Stimulated activated CD4-positive, alpha-beta T cell treated with anti-CD3 and anti-CD28 coated beads, Interleukin-4, amount 100 ng/mL, for 4 hours (primary cell): ENCODE measurements at places on chromosomes 3 and 15.

DNA sequence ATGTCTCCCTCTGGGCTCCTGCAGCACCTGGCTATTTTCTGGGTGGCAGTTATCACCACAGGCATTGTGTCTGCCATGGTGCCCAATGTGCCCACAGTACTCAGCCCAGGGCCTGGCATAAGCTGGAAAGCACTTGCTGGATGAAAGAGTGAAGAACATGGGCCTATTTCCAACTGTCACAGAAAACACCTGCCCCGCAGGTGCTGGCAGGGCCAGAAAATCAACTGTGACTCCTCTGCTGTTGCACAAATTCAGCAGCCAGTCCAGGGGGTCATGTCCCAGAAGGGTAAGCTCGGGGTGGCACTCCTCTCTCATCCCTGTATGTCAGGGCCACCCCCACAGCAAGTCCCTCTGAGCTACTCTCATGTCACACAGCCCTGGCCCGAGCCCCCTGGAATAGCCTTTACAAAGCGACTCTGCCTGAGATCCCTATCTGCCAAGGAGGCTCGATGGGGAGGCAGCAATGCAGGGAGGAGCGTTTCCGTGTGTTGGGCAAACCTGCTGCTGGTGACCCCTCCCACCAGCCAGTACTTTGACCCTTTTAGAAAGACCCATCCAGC, 16.9 kb downstream of the ITIH3 start:
- no peak for DNase-seq

- DNase-seq, result no peak
Measured at GRCh38 chr15:48522911-48523310, 122.6 kb downstream of the FBN1 start.

DNA sequence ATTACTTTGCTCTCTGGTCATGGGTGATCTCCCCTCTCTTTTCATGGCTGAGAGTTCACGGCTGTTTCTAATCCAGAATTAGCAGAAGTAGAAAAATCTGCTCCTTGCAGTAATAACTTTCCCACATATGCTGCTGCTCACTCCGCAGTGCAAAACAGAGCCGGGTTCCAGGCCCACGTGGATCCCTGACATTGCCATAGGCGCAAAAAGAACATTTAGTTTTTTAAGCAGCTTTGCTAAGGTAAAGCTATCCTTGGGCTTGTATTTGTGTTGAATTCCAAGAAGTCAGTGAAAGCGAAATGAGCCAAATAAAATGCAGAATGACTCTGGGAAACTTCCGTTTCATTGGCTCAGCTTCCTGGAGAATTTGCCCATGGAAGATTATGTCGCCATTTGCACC, 633.7 kb upstream of the SUCLG2 start:
- no peak for DNase-seq

- DNase-seq, result no peak
Measured at GRCh38 chr3:17384567-17385296, 357.7 kb downstream of the TBC1D5 start.

DNA sequence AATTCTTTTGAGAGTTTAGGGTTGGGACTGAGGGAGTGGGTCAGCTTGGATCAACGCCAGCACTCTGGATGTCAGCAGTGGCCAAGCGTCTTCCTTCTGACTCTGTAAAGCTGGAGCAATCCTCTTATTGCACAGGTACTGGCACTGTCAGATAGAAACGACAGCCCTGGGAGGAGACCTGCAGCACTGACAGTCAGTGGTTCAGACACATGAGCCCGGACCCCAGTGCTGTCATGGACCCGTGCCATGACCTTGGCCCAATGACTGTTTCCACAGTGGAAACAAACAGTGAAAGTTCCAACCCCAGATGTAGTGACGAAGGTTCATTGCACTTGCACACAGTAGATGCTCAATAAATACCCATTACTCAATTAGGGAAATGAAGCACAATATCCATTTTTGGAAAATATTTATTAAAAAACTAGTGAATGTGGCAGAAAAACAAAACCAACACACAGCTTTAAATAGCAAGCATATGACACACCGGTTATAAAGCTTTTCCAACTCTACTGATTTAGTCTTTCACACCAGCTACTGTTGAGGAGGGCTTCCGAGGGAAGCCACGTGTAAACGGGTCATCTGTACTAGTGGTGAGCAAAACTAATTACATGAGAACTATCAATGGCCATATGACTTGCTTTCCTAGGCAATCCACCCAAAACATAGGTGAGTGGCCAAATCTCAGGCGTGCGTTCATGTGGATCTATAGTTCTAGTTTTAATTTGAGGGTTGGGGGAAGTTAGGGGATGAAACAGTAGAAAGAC, 22.1 kb downstream of the SIAH2 start:
- DNase-seq, result no peak

- no peak for DNase-seq
Measured at GRCh38 chr3:14492948-14493881, 46.9 kb downstream of the GRIP2 start.

GRCh38 chr3:40741729-40742128, 217.0 kb downstream of the ZNF621 start:
- DNase-seq, result no peak

- no peak for DNase-seq
Measured at GRCh38 chr15:43469867-43470266, 23.1 kb downstream of the TP53BP1 start.

GRCh38 chr3:185655426-185656320, 69.6 kb downstream of the SENP2 start:
- DNase-seq, result no peak

DNA sequence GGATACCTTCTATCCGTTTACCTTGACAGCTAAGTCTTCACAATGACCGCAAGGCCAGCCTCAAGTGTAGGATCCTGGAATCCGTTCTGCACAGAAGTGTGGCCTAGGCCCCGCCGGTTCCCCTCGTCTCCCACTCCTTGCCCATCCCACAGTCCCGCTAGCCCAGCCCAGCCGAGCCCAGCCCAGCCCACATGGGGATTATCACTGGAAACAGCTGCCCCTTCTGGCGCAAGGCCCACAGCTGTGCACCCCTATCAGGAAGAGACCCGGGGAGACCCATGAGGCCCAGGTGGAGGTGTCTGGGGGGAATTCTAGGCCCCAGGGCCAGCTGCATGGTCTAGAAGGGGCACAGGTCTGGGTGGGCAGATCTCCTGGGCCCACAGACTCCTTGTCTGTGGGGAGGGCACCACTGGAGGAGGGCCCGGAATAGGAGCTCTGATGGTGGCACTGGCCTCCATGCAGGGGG, 27.9 kb upstream of the KLF13 start:
- DNase-seq, result no peak

GRCh38 chr3:172106989-172107388, 67.6 kb downstream of the FNDC3B start:
- peak; percentile 65 for DNase-seq

- no peak for DNase-seq
Measured at GRCh38 chr3:173659972-173660371, 262.4 kb downstream of the NLGN1 start.

GRCh38 chr3:79930196-79930595, 162.4 kb upstream of the ROBO1 start:
- DNase-seq, result no peak

DNA sequence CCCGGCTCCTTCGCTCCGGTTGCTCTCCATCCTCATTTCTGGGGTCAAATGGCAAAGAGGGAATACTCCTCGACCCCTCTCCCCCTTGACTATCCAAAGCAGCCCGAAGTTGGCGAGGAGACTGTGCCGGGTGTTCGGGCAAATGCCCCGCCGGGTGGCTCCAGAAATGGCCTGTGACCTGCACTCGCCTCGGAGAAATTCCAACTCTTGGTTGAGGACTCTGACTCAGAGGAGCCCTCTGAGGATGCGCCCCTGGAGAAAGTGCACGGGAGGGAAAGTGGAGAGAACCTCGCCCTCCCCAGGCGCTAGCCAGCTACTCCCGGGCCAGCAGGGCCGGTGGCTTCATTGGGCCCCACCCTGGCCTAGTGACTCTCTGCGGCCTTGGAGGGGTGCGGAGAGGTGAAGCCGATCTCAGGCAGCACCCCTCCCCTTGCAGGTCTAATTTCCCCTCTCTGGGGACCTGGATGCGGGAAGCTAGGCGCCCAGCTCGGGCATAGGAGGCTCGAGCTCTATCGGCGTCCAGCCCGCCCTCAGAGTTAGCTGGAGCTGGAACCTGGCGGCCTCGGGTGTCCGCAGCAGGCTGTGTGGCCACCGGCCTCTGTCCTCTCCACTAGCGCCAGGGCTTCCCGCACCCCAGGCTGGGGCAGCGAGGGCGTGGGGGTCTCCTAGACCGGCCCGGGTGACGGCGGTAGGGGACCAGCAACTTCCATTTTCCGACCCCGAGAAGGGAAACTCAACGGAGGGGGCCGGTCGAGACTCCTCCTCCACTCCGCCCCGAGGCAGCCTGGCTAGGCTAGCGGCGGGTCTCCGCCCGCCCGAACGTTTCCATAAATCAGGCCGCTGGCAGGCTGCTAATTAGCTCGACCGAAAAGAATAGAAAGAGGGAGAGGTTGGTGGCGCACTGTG, 29.4 kb downstream of the NR2F2 start:
- DNase-seq, result no peak

- DNase-seq, result no peak
Measured at GRCh38 chr15:88440021-88440420, 27.2 kb downstream of the MRPL46 start.

- no peak for DNase-seq
Measured at GRCh38 chr15:89904519-89904918, 8.2 kb downstream of the ARPIN start.

DNA sequence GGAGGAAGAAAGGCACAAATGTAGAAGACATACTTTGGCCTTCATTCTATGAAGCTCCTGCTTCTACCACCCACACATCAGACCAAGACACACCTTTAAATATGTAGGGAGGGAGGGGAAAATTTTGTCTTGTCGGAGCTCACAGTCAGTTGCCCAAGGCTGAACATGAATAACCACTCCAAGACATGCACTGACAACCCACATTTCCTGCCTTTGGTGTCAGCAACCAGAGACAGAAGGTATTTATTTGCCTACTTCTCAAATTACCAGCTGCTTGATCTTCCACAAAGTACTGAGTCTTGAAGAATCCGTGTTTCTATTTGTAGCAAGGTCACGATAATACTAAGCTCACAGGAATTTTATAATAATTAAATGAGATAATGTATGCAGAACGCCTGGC, 169.7 kb downstream of the KCNMB2 start:
- no peak for DNase-seq

DNA sequence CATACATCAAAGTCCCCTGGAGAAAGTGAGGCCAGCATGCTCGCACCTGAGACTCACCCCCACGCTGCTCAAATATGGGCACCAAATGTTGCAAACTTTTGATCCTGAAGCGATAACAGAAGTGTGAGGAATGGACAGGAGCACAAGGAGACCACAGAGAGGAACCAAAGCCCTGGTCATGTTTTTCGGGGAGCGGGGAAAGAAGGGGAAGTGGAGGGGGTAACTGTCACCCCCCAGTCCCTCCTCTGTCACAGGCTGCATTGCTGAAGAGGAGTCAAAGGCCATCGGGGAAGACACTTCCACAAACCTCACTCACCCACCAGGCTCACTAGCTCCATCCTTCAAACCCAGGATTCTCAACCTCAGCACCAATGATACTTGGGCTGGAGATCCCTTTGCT, 182.4 kb downstream of the UACA start:
- no peak for DNase-seq

GRCh38 chr15:39925112-39925842, 5.2 kb upstream of the GPR176 start:
- DNase-seq, result peak; percentile 9

DNA sequence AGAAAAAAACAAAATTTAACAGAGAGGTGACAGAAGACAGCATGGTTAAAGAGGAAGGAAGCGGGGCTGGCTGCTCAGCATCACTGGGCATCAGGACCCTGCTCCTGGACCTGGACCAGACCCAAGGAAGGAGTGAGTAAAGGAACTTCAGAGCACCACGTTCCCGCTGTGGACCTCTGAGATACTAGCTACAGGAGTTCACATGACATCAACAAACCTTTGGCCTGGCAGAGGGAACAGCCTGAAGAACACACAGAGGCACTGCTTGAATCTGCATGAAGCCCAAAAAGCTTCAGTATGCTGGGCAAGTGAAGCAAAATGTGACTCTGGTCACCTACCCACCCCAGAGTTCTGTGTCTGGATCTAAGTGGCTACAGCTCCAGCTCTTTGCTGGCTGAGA, 38.1 kb downstream of the SLC2A2 start:
- DNase-seq, result no peak

DNA sequence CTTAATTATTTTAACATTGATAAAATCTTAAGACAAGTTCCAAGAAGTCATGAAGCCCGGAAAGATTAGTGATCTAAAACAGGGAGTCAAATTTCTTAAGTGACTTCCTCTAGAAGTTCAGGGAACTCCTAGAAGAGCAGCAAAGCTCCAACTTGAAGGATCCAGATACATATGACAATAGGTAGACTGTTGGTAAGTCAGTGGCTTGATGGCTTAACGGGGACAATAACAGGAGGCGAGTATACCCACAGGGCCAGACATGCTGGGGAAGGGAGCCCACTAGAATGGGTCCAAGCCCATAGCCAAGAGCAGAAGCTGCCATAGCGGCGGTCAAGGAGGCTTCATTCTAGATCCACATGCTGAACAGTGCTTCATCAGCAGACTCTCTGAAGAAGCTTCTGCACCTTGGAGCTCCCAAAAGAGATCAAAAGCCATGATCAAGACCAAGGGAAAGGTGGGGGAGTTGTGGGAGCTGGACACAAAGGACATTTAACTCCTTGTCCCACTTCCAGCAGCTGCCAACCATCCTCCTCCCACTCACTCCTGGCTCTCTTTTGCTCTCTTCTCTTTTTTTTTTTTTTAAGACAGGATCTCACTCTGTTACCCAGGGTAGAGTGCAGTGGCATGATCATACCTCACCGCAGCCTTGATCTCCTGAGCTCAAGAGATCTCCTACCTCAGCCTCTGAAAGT, 10.2 kb upstream of the CA12 start:
- DNase-seq, result no peak

DNA sequence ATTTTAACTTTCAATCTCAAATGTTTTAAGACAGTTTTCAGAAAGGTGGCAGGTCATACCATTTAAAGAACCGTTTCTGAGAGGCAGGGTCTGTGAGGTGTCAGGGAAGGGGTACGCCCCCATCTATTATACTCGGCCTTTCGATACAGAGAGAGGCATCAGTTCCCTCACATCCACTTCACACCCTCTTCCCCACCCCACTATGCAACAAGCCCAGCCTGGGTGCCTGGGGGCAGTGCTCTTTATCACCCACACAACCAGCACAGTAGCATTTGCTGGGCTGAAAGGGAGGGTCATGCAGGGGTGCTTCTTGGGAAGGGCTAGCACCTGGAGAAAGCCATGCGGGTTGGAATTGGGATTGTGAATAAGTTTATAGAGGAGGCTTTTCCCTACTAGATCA, 56.0 kb upstream of the KCNMB2 start:
- DNase-seq, result no peak

- no peak for DNase-seq
Measured at GRCh38 chr3:188860147-188860546, 311.6 kb upstream of the TPRG1 start.

- no peak for DNase-seq
Measured at GRCh38 chr15:75348562-75349350, 1.9 kb downstream of the NEIL1 start.

DNA sequence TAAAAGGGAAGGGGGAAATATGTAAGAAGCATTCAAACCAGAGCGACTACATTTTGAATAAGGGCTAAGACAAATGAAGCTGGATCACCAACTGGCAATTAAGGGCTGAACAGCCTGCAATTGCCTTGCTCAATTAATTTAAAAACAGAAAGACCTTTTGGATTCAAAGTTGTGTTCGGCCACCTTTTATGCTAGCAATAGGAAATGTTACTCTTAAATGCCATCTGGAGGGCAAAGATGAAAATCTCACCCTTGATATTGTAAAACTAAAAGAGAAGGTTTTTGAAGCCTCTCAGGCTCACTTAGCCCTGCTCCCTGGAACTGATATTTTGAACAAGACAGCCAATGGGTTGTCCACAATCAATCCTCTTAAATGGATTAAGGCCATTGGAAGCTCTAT, 44.2 kb downstream of the ACAD9 start:
- DNase-seq, result no peak

- no peak for DNase-seq
Measured at GRCh38 chr3:107384907-107385306, 7.7 kb downstream of the CCDC54 start.
